ENCODE measurements at places on chromosomes 7 and 10.

DNA sequence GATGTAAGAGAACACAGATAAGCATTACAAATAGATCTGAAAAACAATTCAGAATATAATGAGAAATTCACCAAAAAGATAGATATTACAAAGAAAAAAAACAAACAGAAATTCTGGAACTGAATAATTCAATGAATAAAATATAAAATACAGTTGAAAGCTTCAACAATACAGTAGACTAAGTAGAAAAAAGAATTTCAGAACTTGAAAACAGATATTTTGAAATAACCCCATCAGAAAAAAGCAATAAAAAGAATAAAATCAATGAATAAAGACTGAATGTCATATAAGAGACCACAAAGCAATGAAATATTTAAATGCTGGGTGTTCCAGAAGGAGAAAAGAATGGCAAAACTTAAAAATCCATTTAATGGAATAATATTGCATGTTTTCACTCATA is 611.4 kb upstream of the GHITM start:
- no peak for DNase-seq

DNA sequence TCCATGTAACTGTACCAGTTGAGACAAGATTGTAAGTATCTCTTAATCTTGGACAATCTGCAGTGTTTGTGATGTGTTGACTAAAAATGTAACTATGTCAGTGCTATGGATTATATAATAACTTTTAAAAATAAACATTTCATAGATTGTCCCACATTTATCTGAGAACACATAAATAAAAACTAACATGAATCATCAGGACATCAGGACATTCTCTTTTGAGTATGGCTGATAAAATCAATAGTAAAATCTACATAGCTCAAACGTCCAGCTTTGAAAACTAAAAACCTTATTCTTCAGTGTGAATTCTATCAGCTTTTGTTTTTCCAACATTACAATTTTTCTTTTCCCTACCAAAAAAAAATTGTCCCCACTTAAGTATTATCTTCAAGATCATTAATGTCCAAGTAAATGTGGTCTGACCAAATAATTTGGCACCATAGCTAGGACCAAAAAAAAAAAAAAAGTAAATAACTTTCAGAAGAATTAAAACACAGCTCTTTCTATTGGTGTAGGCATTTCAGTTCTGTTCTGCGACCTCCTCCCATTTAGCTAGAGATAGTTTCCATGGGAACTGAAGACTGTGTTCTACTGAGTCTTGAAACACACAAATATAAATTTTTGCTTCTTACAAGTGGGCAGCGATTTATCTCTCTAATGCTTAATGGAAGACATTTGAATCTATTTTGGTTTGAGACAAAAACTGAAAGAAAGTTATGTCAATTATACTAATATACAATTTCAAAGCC is 123.0 kb upstream of the SGCE start:
- DNase-seq, result no peak

DNA sequence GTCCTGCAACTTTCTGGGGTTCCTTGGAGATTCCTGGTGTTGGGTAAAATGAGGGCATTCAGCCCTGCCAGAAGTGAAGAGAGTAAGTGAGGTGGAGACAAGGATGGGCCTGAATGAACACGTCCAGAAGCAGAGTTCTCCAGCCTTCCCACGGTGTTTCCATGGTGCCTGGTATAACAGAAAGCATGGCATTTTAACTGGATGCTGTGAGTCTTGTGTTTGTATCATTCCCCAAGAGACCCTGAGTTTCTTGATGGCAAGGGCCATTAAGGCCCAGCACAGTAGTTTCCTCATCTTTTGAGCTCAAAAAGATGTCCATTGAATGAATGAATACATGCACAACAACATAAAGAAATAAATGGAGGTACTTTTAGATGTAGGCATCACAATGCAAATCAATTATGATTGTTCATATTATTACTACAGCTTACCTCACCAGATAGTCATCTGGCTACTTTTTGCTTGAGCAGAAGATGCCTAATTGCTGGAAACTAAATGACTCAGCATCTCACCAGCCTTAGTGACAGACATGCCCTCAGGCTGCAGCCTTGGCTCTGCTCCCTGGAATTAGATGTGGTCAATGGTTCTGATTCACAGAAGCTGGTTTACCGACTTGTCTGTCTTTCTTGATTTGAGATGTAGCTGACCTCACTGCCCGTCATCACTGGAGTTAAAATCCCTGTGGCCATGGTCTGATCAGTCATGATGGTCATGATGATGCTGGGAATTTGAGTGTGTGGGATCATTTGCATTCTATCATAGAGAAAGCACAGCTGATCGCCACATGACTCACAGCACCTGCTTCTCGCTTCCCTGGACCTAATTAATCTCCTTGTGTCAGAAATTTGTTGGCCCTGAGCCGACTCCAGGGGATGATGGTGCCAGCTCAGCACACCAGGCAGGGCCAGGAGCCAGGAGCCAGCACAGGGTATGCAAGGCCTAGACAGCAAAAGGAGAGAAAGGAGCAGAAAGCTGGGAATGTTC is 83.9 kb downstream of the CXCL12 start:
- DNase-seq, result no peak

DNA sequence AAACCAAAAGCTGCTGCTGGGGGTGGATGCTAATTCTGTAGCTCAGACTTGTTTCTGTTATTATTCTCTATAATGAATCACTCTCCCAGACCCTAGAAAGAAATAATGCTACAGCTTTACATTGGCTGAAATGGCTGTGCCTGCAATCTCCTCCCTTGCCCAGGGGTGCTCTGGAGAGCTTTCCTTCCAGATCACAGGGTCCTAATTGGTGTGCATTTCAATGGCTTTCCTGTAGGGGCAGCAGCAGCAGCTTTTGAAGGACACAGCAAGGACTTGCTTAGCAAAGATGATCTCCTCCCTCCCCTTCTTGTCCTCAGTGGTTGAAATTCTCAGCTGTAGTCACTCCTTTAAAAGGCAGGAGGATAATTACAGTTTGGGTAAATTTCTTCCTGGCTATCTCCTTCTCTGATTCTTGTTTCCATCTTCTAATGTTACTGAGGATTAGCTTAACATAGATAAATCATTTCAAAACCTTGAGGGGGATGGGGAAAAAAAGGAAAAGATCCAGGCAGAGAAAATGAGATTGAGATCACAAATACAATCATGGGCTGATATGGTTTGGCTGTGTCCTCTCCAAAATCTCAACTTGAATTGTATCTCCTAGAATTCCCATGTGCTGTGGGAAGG is 120.2 kb upstream of the CTTNBP2 start:
- peak; percentile 92 for DNase-seq

- peak; percentile 59 for DNase-seq
Measured at GRCh38 chr7:4951903-4952636, 6.9 kb downstream of the MMD2 start.

- DNase-seq, result no peak
Measured at GRCh38 chr7:158609313-158609974, 21.8 kb upstream of the PTPRN2 start.

DNA sequence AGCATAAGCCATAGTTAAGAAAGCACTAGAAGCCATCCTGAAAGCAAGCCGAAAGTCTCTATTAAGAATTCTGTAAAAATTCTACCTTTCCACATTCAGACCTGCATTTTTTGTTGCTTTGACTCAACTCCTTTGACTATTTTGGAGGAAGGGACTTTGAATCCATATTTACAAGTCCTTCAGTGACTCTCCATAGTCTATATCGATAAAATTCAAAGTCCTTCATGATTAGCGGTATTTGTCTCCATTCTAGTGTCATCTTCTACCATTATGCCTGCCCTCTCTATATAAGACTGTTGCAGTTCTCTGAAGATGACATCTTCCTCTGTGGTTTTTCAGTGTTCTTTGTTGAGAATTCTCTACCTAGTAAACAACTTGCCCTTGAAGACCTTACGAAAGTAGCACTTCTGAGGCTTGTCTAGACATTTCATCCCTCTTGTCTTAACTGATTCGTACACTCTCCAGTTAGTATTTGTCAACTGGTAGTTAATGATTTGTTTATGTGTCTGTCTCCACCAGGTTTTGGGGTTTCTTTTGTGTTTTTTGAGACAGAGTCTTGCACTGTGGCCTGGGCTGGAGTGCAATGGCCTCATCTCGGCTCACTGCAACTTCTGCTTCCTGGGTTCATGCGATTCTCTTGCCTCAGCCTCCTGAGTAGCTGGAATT is 1.7 kb downstream of the CCSER2 start:
- no peak for DNase-seq

- no peak for DNase-seq
Measured at GRCh38 chr7:114298011-114298410, 116.6 kb upstream of the FOXP2 start.
